ENCODE measurements at places on chromosomes 6 and 20.

GRCh38 chr6:43992126-43992663 is 135.1 kb downstream of the MRPL14 start:
- DNase-seq, result no peak

GRCh38 chr6:16130932-16131387 is 2.1 kb downstream of the MYLIP start:
- peak; percentile 64 for DNase-seq

DNA sequence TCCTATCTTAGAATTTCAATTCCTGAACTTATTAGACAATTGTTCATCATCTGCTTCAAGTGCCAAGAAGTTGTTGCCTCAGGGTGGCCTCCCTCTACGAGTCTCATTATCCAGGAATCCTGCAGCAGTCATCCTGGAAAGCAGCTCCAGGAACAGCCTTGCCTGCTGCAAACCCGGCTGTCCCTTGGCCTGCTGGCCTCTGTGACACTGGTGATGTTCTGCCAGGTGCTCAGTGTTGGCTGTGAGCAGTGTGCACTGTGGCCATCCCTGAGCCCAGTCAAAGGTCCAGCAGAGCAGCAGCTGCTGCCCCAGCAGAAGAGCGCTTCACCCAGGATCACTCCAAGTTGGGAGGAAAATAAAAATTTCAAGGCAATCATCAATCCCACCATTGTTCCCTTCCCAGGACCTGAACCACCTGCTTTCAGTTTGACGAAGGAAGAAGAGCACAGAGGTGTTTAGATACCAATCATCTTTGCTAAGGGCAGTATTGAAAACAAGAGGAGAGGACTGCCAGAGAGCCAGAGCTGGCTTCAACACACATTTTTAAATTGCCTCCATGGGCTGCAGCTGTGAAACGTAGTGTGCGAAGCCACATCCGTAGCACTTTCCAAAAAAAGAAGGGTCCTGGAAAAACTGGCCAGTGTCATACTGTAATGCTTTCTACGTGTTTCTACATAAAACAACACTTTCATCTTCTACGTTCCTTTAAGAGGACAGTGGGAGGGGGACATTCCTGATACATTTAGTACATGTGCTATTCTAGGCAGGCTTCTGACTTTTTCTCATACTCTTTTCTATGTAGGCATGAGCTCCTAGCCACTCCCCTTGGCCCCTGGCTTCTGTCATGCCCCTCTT is 7.2 kb upstream of the FAM50B start:
- DNase-seq, result no peak

DNA sequence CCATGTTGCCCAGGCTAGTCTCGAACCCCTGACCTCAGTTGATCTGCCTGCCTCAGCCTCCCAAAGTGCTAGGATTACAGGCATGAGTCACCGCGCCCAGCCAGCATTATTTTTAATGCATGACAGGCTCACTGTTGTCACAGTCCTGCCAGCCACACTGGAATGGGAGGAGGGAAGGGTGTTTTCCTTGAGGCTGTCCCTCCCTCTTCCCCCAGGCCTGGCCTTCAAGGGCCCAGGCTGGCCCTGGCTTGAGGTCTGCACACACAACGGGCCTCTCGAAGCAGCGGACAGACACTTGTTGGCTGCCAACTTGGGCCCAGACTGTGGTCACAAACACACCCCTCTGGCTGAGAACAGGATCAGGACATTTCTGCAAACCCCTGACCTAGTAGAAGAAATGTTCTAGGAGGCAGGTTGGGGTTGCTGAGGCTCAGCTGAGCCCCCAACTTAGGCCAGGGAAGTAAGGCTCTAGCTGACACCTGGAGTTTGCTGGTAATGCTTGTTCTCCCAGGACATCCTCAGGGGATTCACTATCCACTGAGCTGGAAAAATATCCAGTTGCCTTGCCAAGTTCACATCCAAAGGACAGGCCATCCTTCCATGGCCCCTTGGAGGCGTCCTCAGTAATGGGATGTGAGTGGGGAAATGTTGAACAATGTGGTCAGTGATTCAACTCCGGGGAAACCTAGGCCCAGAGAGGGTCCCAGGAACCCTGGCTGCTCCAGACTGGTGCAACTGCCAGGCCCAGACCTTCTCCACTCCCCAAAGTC is 9.9 kb downstream of the SNTA1 start:
- no peak for DNase-seq

- no peak for DNase-seq
These were observed 145.2 kb downstream of the DTNBP1 start for GRCh38 chr6:15517600-15517999.

DNA sequence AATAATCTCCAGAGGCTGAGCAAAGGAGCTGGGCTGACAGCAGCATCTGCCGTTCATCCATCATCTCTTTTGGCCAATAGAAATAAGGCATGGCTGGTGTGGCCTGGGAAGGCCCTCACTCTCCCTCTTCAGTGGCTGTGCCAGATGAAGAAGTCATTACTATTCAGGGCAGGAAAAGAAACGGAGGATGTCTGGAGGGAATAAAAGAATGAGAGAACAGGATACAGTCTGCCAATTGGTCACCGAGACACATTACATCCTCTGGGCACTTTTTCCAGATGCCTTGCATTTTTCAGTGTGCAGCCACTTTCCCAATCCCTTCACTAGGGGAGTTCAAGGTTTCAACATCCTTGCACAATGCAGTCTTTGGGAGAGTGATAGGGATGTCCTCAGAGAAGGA is 32.2 kb upstream of the VGLL2 start:
- no peak for DNase-seq

DNA sequence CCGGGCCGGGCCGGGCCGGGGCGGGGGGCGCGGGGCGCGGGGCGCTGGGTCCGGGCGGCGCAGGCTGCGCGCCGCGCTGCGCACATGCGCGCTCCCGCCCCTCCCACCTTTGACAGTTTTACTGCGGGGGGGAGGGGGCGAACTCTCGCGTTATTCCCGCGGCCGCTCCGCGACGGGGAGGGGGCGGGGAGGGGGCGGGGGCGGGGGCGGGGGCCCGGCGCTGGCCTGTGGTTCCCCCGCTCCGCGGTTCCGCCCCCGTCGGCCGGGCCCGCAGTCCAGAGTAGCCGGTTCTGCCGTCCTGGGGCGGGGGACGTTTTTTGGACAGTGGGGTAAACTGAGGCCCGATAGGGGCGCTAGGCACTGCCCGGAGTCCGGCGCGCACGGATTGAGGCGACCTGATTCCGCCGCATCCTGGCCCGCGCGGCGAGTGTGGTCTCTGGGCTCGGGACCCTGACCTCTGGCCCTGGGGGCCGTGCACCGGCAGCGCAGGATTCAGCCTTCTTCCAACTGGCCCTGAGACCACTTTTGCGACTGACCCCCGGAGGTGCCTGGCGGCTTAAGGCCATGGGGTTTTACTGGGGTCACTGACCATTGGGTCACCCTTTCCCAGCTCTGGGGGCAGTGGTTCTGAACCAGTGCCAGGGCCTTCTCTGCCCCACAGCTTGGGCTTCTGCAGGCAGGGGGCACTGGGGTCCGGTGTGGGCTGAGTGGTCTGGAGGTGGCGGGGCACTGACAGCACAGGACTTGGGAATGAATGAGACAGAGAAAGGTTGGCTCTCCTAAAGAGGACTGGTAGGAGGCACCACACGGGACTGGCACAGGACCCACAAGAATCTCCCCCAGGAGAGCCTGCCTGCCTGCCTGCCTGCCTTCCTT is at the start of gene ZNF512B:
ZNF512B (minus strand) TSS at position 93 of the 876 bp plus-strand sequence. CDS start 1,980 bp downstream, outside the sequence.
- peak; percentile 48 for DNase-seq

GRCh38 chr6:152426276-152426675 is 210.9 kb downstream of the SYNE1 start:
- DNase-seq, result no peak

DNA sequence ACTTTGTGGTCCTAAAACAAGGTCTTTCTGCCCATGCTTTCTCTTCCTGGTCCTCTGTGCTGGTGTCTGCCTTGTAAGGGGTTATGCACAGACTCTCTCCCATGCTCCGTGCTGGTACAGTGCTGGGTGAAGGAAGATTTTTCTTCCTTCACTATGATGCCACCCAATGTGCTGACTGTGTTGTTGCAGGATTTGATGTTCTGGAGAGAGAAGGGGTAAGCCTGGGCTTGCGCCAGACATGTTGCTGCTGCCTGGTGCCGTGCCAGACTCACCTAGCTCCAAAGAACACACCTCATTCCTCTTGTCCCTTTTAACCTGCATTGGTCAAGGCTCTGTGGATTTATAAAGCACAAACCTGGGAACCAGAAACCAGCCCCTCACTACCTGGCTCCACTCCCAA is 28.4 kb upstream of the ARMH2 start:
- no peak for DNase-seq

DNA sequence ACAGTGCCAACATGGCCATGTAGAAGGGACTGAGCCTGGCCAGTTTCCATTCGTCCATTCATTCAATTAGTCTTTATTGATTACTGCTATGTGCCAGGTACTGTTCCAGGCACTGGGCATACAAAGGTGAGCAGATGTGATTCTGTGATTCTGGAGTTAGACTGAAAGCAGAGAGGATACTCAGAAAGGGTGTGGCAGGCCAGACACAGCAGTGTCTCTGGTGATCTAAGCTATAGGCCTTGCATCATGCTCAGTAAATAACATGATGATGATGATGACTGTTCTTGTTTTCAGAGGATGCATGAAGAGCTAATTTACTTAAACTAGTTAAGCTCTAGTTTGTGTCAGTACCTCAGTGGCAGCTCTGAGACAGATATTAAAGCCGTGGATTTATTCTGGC is 31.4 kb upstream of the FUCA2 start:
- no peak for DNase-seq

DNA sequence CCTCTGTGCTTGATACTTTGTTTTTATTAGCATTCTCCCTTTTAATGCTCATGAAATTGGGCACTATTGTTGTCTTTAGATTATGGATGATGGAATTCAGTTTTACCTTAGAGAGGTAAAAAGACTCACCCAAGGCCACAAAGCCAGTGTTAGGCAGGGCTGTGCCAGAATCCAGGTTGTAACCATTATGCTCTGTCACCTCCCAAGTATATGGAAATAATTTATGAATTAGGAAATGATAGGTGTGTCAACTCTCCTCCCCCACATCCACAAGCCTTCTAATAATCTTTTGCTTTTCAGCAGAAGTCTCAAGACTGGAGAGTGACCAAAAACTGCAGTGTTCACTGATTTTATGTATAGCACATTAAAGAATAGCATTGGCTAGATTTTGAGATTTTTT is 13.0 kb downstream of the DCBLD1 start:
- DNase-seq, result no peak

All from GDM1 (cell line).